ENCODE measurements at places on chromosomes 7 and 10.
A peak's percentile ranks its signal among the peaks of the same experiment; 100 is the strongest.

DNA sequence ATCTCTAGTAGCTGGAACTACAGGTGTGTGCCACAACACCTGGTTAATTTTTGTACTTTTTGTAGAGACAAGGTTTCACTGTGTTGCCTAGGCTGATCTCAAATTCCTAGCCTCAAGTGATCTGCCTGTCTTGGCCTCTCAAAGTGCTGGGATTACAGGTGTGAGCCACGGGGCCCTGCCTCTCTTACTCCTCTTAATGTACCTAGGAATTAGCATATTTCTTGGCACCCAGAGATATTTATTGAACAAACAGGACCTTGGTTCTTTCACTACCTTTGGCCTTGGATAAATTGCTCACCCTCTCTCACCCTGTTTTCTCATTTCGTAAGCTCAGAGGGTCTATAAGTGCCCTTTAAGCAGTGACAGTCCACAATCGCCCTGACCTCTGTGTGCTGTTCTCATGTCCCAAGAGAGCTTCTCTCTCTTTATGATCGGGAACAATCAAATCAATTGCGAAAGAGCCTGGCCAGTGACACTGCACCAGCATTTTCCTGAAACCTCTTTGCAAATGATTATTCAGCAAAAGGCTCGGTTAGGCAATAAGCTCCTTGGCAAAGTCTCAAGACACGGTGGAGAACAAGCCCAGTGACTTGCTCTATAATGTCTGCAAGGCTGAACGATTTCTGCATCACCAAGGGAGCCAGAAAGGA, 117.7 kb downstream of the APBB1IP start:
- peak overlapping the region; percentile 54 for H3K27ac ChIP-seq
- peaks cover 23% of the 10 kb centered on the region for H3K4me1 ChIP-seq
- no peak overlapping the region for H3K4me3 ChIP-seq
- H3K27me3 ChIP-seq: no peaks in the 10 kb centered on the region
- DNase-seq: no peak

- no peaks in the 10 kb centered on the region for H3K27me3 ChIP-seq
- no peak for DNase-seq
- no peaks in the 10 kb centered on the region for H3K36me3 ChIP-seq
- H3K4me3 ChIP-seq: no peak overlapping the region
Observed at GRCh38 chr10:57593983-57594573, 673.6 kb downstream of the IPMK start.

DNA sequence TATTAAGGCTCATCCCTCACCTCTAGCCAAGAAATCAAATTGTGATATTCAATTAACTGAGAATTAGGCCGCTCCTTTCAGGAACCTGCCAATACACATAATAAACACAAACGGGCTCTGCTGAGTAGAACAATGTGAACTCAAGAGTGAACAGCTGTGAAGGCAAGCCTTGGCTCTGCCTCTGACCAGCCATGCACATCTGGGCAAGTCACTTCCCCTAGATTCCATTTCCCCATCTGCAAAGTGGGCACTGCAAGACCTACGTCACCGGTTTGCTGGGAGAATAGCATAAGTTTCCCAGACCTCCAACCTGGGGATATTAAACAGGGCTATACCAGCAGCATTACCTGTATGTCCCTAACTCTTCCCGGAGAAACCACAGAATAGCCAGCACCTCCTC, 355.2 kb downstream of the TNS3 start:
- H3K4me3 ChIP-seq: no peak overlapping the region
- H3K27me3 ChIP-seq: peaks cover 9% of the 10 kb centered on the region
- H3K4me1 ChIP-seq: no peaks in the 10 kb centered on the region
- no peaks in the 10 kb centered on the region for H3K36me3 ChIP-seq
- H3K27ac ChIP-seq: no peak overlapping the region

DNA sequence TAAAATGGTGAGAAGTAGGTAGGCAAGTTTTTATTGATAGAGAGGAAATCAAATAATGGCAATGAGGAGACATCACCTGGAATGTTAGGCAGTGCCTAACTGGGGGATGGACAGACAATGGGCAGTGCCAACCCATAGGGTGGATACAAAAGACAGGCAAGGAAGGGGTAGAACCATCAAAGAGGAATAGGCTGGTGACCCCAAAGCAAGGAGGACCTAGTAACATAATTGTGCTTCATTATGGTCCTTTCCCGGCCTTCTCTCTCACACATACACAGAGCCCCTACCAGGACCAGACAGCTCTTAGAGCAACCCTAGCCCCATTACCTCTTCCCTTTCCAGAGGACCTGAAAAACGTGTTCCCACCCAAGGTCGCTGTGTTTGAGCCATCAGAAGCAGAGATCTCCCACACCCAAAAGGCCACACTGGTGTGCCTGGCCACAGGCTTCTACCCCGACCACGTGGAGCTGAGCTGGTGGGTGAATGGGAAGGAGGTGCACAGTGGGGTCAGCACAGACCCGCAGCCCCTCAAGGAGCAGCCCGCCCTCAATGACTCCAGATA, 30.0 kb downstream of the PRSS2 start:
- peak overlapping the region; percentile 94 for H3K27ac ChIP-seq
- H3K27me3 ChIP-seq: no peaks in the 10 kb centered on the region
- H3K4me3 ChIP-seq: peak overlapping the region; percentile 100
- DNase-seq: no peak

DNA sequence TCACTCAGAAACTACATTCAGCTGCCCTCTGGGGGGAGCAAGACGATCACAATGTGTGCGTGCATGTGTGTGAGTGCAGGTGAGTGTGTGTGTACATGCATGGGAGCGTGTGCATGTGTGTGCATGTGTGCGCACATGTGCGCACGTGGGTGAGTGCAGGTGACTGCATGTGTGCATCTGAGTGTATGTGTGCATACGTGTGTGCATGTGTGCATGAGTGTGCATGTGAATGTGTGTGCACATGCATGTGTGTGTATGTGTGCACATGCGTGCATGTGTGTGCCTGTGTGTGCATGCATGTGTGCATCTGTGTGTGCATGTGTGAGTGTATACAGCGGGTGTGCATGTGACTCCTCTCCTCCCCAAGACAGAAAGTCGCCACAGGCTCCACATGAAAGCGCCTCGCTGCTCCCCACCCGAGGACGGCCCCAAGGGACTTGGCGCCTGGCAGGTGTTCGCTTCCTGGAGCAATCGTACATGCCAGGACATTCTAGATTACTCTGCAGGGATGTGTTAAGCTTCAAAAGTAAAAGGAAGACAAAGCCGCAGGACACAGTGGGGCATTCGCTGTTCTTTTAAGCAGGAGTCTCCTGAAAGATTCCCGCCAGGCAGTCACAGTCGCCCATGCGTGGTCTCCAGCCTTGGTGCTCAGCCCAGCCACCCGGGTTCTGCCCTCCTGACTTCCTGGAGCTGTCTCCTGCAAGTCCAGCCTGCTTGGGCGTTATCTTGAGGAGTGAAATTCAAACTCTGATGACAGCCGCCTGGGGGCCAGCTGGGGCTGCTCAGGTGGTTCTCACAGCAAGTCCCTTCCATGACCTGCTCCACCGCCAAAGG, 42.0 kb upstream of the ADGRA1 start:
- H3K36me3 ChIP-seq: no peaks in the 10 kb centered on the region
- H3K27me3 ChIP-seq: peaks cover 1% of the 10 kb centered on the region
- no peaks in the 10 kb centered on the region for H3K4me1 ChIP-seq
- H3K4me3 ChIP-seq: no peak overlapping the region
- H3K27ac ChIP-seq: no peak overlapping the region
- no peak for DNase-seq

DNA sequence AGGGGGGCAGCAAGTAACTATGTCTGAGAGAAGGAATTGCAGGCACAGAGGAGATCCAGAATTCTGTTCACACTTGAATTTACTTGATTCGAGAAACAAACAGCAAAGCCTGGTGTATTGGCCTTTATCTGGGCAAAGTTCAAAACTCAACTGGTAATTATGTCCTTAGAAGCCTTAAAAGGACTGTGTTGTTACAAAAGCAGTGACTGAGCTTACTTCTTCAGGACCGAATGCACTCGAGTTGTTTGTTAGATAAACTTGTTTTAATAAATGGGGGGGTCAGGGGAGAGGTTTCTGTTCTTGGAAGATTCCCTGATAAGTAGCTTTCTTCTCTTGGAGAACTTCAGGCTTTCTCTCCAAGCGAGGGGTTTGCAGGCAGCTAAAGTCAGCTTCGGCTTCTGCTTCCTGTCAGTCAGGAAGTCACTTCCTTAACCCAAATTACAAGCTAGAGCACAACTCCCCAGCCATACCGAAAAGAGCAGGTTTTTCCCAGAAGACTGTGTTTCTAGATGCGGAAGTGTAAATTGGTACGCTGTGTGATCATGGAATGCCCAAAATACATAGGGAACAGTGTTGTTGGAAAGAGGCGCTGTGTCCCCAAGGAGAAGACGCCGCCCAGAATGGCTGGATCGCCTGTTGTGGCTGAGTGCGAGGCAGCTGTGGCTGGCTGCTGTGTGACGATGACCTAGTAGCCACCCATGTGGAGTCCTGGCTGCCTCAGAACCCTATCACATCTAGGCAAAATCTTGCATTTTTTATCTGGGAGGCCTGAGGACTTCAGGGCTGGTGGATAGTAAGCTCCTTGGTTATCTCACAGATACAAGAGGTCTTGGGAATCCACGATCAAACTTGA, 110.4 kb downstream of the TCF7L2 start:
- no peak for DNase-seq
- H3K4me3 ChIP-seq: no peak overlapping the region
- no peak overlapping the region for H3K27ac ChIP-seq
- H3K27me3 ChIP-seq: no peaks in the 10 kb centered on the region

DNA sequence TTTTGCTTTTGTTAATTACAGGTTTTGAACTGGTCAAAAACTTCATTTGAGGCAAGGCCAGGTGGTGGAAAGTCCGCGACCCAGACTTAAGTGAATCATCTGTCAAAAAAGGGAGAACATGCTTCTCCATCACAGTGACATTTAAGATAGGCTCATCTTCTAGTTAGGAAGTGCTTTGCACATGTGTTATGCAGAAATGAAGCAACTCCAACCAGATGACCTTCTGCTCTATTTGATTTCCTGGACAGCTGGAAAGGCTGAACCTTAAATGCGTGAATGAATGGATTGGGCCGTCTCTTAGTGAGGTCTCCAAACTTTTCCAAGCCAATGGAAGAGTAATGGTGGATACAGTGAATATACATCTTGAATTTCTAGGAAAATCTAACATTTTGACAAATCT, 101.6 kb upstream of the FAM13C start:
- no peaks in the 10 kb centered on the region for H3K4me1 ChIP-seq
- no peaks in the 10 kb centered on the region for H3K27me3 ChIP-seq
- no peak overlapping the region for H3K27ac ChIP-seq
- DNase-seq: no peak

- no peak for DNase-seq
- H3K4me1 ChIP-seq: no peaks in the 10 kb centered on the region
- H3K27me3 ChIP-seq: no peaks in the 10 kb centered on the region
- H3K36me3 ChIP-seq: peaks cover 19% of the 10 kb centered on the region
- H3K4me3 ChIP-seq: no peak overlapping the region
Observed at GRCh38 chr10:92965314-92965713, 95.3 kb upstream of the CYP26C1 start.

DNA sequence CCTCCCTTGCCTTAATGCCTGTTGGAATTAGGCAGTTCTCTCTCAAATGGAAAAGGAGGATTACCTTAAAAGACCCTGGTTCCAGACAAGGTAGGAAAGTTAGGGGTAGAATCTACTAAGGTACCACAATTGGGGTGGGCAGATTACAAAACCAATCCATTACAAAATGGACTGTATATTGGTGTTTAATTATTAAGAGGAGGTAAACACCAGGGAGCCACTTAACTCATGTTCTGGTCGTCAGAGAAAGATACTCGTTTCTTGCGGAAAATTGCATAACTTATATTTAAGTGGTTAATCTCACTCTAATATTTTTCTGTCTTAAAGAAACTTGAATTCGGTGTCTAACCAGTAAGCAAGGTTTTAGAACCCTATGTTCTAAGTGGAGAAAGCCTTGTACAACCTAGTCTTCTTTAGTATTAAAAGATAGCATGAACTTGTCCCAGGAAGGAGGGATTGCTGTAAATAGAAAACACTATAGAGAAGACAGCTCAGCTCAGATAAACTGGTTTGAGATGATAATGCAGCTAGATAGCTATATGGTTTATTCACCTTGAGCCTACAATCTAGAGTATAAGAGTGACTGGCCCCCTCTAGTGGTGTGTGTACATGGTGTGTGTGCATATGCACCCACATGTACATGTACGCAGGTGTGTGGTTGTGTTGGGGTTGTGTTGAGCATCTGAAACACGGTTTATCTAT, 58.0 kb upstream of the STRIP2 start:
- H3K4me3 ChIP-seq: no peak overlapping the region
- H3K27ac ChIP-seq: no peak overlapping the region
- H3K27me3 ChIP-seq: no peaks in the 10 kb centered on the region
- H3K36me3 ChIP-seq: peaks cover 15% of the 10 kb centered on the region
- peak; percentile 18 for DNase-seq
- peaks cover 10% of the 10 kb centered on the region for H3K4me1 ChIP-seq

DNA sequence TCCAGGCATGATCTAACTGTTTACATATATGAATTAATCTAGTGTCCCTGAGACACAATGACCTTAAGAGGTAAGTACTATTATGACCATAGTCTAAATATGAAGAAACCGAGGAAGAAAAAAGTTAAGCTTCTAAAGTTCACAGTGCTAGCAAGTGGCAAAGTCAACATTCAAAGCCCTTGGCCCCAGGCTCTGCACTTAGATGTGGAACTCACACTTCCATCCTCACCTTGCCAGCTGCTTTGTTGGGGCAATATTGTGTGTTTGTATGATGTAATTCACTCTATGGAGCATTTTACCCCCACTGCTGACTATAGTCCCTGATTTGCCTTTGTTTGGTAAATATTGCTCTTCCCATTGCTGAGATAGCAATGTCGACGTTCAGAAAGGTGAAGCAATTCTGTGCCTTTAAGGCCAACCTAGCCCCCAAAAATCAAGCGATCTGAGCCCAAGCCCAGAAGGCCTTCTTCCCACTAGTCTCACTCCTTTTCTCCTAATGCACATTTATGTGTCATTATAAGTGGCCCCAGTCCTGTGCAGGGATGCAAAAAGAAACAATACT, 487.6 kb upstream of the ZMIZ1 start:
- no peak for DNase-seq
- no peaks in the 10 kb centered on the region for H3K27me3 ChIP-seq
- peaks cover 3% of the 10 kb centered on the region for H3K4me1 ChIP-seq
- no peak overlapping the region for H3K4me3 ChIP-seq
- no peak overlapping the region for H3K27ac ChIP-seq

- H3K36me3 ChIP-seq: no peaks in the 10 kb centered on the region
- no peaks in the 10 kb centered on the region for H3K4me1 ChIP-seq
- DNase-seq: peak; percentile 45
Observed at GRCh38 chr7:107147464-107148393, 21.1 kb upstream of the HBP1 start.

GRCh38 chr10:85575441-85575840, 791.2 kb downstream of the GRID1 start:
- DNase-seq: no peak
- no peak overlapping the region for H3K4me3 ChIP-seq
- peaks cover 28% of the 10 kb centered on the region for H3K27me3 ChIP-seq
- H3K36me3 ChIP-seq: no peaks in the 10 kb centered on the region

- no peak overlapping the region for H3K27ac ChIP-seq
- no peak for DNase-seq
- no peaks in the 10 kb centered on the region for H3K4me1 ChIP-seq
- H3K27me3 ChIP-seq: no peaks in the 10 kb centered on the region
Observed at GRCh38 chr7:103499976-103500375, 54.0 kb upstream of the SLC26A5 start.

All from naive thymus-derived CD8-positive, alpha-beta T cell (primary cell).